ENCODE measurements at places on chromosomes 2 and 18.

GRCh38 chr2:60476206-60476954 lies 77.1 kb downstream of the BCL11A start:
- no peak for DNase-seq

DNA sequence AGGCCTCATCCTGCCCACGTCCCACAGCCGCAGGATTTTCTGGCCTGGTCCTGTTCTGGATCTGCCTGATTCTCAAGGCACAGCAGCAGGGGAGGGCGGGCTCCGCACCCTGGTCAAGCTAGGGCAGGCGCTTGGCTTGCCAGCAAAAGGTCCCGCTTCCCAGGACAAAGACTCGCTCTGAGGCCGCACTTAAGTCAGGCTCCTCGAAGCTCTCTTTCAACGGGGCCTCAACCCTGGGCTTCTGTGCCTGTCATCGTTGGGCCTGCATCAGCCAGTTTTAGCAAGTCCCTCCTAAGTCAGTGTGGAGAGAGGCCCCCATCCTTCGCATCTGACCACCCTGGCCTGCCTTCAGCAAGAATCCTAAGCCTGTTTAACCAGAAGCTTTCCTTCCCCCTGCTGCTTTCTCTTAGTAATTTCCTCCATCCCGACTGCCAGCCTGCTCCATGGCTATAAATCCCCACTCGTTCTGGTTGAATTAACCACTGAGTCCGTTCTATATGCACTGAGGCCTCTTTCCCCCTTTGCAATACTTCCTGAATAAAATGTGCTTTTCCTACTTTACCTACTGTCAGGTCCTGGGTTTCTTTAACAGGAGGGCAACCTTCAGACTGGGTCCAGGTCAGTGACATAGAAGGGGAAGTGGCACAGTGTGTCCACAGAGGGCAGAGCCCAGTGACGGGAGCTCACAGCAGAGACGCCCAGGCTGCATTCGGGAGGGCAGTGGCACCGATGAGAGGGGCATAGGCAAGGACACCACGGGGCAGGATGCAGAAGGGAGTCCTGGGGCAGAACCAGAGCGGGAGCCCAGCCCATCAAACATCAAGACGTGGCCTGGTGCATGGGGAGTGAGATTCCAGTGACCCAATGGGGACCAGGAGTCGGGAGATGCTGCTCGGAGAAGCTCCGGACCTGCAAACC lies 62.7 kb downstream of the SP110 start:
- no peak for DNase-seq

- no peak for DNase-seq
Measured at GRCh38 chr2:120346667-120347358, 877 bp downstream of the INHBB start.

DNA sequence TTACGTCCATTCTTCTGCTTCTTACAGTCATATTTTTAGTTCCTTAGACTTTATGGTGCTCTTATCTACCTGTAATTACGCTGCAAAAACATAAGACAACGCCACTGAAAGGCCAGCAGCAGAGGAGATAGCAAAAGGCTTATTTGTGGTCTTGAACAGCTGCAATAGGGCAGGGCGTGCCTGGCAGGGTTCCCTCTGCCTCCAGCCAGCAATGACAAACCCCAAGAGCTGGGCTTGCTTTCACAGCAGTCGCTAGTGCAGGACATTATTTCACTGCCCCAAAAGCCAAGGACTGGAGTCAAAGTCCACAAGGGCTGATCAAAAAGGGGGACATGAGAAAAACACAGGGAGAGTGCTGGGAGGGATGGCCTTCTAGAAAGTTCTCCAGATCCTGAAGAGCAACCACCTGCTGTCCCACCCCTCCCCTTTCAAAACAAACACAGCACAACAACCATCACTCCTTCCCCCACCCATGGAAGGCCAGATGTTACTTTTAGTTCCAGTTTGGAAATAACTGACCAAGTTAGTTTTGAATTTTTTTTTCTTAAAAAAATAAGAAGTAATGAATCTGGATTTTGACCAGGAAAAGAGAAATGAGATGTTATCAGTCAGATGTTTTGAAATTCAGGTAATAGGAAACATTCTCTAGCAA lies 127.8 kb downstream of the RBMS1 start:
- no peak for DNase-seq

GRCh38 chr18:23580677-23581367 lies 5.5 kb downstream of the NPC1 start:
- no peak for DNase-seq

- DNase-seq: no peak
Measured at GRCh38 chr18:48486754-48487153, 52.1 kb upstream of the CTIF start.

DNA sequence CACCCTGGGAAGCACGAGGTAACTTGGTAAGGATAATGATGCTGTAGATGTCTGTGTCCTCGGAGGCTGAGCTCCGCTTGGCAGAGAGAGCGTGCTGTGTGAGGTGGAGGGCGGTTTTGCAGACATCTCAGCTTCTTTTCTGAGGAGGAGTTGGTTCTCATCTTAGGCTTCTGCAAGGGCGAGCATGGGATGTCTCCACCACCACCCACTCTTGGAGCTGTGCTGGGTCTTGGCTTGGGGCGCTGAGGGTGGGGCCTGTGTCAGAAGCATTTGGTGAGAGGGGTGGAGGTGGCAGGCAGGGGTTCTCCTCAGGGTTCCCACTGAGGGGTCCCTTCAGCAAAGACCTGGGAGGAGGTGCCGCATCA lies 9.2 kb downstream of the OXER1 start:
- no peak for DNase-seq

GRCh38 chr18:39190508-39190907 lies 1624.9 kb upstream of the CELF4 start:
- DNase-seq: no peak
